ENCODE measurements at places on chromosomes 11 and 22. TPM values are rescaled to one million over a fixed set of nuclear protein-coding genes. Genes with fewer than 3 reads are reported as not detected.

The EMSY gene
- 53.6 TPM for total RNA-seq

The MFNG gene
- 3.6 TPM for total RNA-seq

The SYCE3 gene
- total RNA-seq = not detected

DNA sequence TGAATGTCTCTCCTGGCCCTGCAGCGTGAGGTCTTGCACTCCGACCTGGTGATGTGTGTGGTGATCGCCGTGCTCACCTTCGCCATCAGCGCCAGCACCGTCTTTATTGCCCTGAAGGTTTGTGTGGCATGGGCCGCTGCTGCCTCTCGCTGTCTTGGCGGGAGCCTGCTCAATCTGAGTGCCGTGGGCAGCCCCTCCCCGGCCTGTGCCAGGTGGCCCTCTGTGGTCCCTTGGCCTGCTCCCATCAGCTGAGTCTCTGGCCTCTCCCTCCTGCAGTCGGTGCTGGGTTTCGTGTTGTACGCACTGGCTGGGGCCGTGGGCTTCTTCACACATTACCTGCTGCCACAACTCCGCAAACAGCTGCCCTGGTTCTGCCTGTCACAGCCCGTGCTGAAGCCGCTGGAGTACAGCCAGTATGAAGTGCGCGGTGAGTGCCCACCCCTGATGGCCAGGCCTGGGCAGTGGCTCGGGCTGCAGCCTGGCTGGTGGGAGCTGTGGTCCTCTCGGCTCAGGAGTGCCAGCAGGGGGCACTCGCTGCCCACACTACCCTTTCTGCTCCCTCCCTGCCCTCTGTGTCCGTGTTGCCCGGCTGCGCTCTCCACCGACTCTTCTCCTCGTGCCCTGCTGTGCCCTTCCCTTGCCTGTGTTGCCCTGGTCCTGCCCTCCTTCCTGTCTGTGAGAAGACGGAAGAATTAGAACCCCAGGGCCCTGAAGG lies 10.2 kb downstream of the PCNX3 start:
- peaks cover 4% of the 10 kb centered on the region for H3K36me3 ChIP-seq
- no peaks in the 10 kb centered on the region for H3K27me3 ChIP-seq
- no peaks in the 10 kb centered on the region for H3K4me1 ChIP-seq
- H3K4me3 ChIP-seq = no peak overlapping the region
- H3K27ac ChIP-seq = peak overlapping the region; percentile 76

DNA sequence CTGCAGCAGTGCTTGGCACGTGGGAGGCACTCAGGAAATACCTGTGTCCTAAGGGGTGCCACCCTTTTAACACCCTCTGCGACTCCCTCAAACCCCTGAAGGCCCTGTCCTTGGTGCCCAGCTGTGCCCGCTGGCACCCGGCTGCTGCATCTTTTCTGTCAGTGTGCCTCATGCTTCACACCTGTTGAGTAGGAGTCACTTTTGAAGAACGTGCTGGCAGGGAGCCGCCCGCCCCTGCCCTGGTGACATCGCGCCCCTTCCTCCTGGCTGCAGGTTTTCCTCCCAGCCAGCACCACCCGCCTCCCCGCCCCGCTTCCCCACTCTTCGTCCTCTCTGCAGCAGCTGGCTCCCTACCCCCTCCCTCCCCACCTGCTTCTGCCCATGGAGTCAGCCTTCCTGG lies 17.8 kb downstream of the FRMD8 start:
- H3K36me3 ChIP-seq = peaks cover 4% of the 10 kb centered on the region
- H3K4me3 ChIP-seq = no peak overlapping the region
- no peaks in the 10 kb centered on the region for H3K27me3 ChIP-seq
- H3K27ac ChIP-seq = no peak overlapping the region
- H3K4me1 ChIP-seq = 0 out of 2 replicates have a peak, but pooled peaks cover 3% of the 10 kb centered on the region

- H3K4me1 ChIP-seq = no peaks in the 10 kb centered on the region
- H3K36me3 ChIP-seq = no peaks in the 10 kb centered on the region
- H3K27ac ChIP-seq = no peak overlapping the region
- no peaks in the 10 kb centered on the region for H3K27me3 ChIP-seq
- no peak for DNase-seq
- no peak overlapping the region for H3K4me3 ChIP-seq
Observed at GRCh38 chr11:9688716-9689511, 25.0 kb downstream of the SWAP70 start.

- H3K36me3 ChIP-seq = no peaks in the 10 kb centered on the region
- H3K27me3 ChIP-seq = no peaks in the 10 kb centered on the region
- peaks cover 33% of the 10 kb centered on the region for H3K4me1 ChIP-seq
- no peak for DNase-seq
Observed at GRCh38 chr11:87007963-87008362, 29.8 kb upstream of the TMEM135 start.

DNA sequence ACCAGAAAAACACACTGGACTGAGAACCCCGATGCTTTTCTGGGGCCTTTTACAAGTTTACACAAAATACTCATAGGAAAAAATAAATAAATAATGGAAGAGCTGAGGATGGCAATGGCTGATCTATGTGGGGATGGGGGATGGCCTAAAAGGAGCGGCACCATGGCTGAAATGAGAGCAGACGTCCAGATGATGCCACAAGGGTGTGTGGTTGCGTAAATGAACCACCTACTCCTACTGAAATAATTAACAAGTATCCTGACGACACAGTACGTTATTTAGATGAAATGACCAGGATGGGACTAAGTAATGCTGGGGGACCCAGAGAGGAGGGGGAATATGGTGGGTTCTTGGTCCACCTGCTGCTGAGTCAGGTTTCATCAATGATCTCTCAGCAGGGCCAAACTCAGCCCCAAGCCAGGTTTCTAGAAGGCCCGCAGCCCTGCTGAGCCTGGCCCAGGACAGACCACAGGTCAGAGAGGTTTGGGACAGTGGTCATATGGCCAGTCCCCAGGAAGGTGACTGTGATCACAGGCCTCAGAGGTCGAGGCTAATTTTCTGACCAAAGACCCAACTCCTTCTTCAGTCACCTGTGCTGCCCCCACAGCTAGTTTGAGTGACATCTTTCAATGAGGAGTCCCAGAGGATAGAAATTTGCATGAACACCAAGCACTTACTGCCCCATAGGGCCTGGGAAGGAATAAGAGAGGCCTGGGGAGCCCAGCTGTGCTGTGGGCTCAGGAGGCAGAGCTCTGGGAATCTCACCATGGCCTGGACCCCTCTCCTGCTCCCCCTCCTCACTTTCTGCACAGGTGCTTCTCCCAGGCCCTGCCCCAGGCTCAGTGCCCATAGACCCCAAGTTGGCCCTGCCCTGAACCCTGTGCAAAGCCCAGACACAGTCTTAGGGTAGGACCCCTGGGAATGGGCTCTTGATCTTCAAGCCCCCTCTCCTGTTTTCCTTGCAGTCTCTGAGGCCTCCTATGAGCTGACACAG lies 76.3 kb upstream of the IGLL5 start:
- H3K27ac ChIP-seq = no peak overlapping the region
- H3K4me3 ChIP-seq = no peak overlapping the region
- no peak for DNase-seq
- no peaks in the 10 kb centered on the region for H3K27me3 ChIP-seq

- no peaks in the 10 kb centered on the region for H3K27me3 ChIP-seq
- no peak overlapping the region for H3K4me3 ChIP-seq
- no peaks in the 10 kb centered on the region for H3K4me1 ChIP-seq
- peak; percentile 25 for DNase-seq
- no peaks in the 10 kb centered on the region for H3K36me3 ChIP-seq
Observed at GRCh38 chr11:88281317-88281712, 56.2 kb downstream of the CTSC start.

GRCh38 chr22:19958083-19959042 lies 16.7 kb upstream of the TXNRD2 start:
- no peaks in the 10 kb centered on the region for H3K27me3 ChIP-seq
- H3K4me3 ChIP-seq = peak overlapping the region; percentile 22
- peaks cover 41% of the 10 kb centered on the region for H3K4me1 ChIP-seq
- no peaks in the 10 kb centered on the region for H3K36me3 ChIP-seq

- H3K27ac ChIP-seq = no peak overlapping the region
- DNase-seq = peak; percentile 21
- no peaks in the 10 kb centered on the region for H3K36me3 ChIP-seq
Observed at GRCh38 chr11:117855186-117855845, 21.1 kb downstream of the FXYD6 start.

DNA sequence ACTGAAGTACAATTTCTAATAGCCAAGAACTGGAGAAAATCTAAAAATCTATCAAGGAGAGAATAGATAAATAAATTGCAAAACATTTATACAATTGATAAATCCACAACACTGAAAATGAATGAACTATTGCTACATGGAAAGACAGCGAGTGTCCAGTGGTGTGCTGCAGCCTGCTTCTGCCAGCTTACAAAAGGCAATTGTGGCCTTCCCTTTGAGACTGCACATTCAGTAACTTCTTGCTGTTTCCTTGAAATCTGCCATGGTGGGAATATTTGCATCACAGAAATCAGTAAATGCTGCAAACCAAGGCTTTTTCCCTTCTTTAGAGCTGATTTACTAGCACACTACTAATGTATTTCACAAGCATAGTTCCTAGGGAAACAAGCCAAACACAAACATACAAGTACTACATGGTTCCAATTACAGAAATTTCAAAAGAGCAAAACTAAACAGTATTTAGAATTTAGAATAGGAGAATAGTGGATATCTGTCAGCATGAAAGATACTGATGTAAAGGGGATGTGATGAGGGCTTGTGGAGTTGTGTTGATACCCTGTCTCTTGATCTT lies 76.9 kb upstream of the TRIM77 start:
- DNase-seq = no peak
- H3K36me3 ChIP-seq = no peaks in the 10 kb centered on the region
- H3K4me1 ChIP-seq = no peaks in the 10 kb centered on the region
- H3K27me3 ChIP-seq = no peaks in the 10 kb centered on the region
- no peak overlapping the region for H3K4me3 ChIP-seq

- H3K27me3 ChIP-seq = no peaks in the 10 kb centered on the region
- H3K27ac ChIP-seq = no peak overlapping the region
- no peak for DNase-seq
Observed at GRCh38 chr22:28146401-28147314, 227.6 kb upstream of the PITPNB start.

DNA sequence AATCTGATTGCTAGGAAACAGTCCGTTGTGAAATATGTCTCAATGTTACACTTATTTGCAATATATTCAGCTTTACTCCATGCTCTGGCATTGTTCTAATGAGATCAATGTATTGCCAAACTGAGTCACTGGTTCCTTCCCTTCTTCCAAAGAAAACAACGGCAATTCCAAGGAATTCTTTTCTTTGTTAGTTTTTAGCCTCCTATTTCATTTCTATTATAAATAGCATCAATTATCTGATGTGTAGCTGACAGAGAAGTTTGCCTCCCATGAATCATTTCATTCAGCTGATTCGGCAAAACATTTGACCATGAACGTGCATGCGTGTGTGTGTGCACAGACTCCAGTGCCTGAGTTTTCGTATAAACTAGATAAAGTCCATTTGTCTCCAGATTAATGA lies 346.8 kb downstream of the ETS1 start:
- no peak overlapping the region for H3K4me3 ChIP-seq
- no peaks in the 10 kb centered on the region for H3K27me3 ChIP-seq
- no peak overlapping the region for H3K27ac ChIP-seq
- no peak for DNase-seq
- H3K36me3 ChIP-seq = no peaks in the 10 kb centered on the region

GRCh38 chr11:103234974-103235373 lies 125.7 kb downstream of the DYNC2H1 start:
- H3K36me3 ChIP-seq = no peaks in the 10 kb centered on the region
- DNase-seq = no peak
- H3K4me1 ChIP-seq = no peaks in the 10 kb centered on the region
- no peak overlapping the region for H3K4me3 ChIP-seq
